ENCODE measurements at places on chromosomes 12 and 14.

GRCh38 chr14:68786491-68787091 lies 6.3 kb downstream of the ZFP36L1 start:
- DNase-seq = no peak

DNA sequence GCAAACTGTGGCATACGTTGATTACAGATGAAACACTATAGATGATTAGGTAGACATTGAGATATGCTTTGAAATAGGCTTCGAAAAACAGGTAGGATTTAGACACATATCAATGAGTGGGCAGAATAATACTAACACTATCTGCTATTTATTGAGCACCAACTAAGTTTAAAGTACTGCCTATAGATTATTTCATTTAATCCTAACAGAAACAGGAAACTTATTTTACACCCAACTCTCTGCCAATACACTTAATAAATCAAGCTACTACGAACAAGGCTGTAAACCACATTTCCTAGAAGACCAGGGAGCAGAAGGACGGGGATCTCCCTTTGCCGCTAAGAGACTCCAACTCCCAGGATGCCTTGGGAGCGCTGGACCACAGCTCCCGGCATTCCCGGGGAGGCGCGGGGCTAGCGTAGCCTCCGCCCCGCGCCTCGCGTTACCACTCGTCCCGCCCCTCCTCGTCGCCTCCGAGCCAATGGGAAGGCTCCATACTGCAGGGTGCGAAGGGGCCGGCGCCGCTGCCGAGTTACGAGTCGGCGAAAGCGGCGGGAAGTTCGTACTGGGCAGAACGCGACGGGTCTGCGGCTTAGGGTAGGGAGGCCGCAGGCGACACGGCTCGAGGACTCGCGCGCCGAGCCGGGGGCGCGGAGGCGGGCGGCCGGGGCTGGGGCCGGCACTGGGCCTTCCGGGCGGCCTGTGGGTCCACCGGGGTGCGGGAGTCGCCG lies at the start of gene VRK1:
TSS of gene VRK1 (plus strand) at position 532 of the 731 bp plus-strand sequence. CDS start 36,090 bp downstream, outside the sequence.
- DNase-seq = peak; percentile 99

DNA sequence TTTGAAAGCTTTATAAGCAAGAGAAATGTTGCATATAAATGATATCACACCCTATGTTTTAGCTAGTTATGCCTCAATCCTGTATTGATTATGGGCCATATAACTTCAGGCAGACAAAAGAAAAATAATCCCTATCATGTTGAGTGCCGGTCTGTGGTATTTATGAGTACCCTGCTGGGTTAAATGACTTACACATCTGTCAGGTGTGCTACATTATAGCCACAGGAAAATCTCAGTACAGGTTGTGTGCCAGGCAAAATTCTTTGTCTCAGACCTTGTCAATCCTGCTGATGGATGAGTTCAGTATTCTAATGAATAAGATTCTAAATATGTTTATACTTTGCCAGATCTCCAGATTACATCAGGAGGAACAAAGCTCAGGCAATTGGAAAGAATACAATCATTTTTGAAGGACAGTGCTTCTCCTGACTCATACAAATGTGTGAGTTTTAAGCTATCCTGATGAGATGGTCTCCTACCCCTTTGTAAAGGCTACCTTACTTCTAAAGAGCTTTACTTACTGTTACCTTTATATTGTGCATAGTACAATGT lies 109.8 kb upstream of the FOXG1 start:
- peak; percentile 74 for DNase-seq

GRCh38 chr14:77062261-77062660 lies 33.8 kb upstream of the IRF2BPL start:
- no peak for DNase-seq

DNA sequence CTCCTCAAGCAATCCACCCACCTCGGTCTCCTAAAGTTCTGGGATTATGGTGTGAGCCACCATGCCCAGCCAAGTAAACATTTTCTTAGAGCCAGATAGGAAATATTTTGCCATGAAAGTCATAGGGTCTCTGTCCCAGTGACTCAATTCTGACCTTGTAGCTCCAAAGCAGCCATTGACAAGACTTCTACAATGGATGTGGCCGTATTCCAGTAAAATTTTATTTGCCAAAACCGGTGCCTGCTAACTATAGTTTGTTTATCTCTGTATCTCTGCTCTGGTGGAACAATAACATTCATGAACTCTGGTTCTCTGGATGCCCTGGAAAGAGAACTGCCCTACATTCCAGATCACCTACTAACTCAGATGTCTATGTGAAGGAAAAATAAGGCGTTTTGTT lies 54.6 kb upstream of the USP44 start:
- DNase-seq = no peak

- no peak for DNase-seq
These were observed 99.5 kb downstream of the OTOGL start for GRCh38 chr12:80198782-80199337.

DNA sequence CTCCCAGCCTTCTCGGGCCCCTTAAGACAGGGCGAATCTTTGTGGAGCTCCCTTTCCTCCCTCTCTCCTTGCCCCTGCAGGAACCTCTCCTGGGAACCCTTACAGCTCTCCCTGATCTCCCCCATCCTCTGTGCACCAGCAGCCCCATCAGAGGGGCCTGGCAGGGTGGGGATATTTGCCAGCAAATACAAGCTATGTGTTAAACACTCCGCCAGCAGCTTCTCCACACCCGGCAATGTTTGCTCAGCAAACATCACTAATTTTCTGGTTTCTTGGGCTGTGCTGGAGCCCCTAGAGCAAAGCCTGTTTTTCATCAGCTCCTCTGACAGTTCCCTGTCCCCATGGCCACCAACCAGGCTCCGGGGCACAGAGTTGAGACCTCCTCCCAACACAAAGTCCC lies 147.5 kb upstream of the LHX5 start:
- no peak for DNase-seq

DNA sequence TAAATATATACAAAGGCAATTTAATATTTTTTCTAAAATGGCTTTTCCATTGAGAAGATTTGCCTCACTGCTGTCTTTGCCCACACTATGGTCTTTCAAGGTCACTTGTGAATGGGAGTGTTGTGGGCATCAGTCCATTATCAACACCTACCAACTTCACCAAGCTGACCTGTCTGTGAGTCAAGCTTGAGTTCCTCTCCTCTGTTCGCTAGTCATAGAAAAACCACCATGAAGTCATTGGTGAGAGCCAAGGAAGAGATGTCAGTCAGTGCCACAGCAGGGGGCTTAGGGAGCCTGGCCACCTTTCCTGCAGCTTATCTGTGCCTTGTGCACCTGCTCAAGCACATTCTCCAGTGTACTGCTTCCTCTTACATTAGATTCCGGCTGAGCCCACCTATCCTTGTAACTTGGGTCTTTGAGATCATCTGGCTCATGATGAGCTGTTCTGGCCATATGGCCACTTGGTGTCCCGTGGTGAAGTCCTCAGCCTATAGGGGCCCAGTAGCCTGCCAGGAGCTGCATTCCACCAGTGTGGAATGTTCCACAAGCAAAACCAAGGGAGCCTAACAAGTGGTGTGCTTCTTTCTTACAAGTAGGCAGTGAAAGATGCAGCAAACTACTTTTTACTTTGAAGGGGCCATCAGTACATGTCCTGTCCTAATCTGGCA lies 80.8 kb upstream of the C12orf71 start:
- peak; percentile 66 for DNase-seq

GRCh38 chr12:130124605-130125244 lies 37.5 kb upstream of the FZD10 start:
- DNase-seq = no peak

DNA sequence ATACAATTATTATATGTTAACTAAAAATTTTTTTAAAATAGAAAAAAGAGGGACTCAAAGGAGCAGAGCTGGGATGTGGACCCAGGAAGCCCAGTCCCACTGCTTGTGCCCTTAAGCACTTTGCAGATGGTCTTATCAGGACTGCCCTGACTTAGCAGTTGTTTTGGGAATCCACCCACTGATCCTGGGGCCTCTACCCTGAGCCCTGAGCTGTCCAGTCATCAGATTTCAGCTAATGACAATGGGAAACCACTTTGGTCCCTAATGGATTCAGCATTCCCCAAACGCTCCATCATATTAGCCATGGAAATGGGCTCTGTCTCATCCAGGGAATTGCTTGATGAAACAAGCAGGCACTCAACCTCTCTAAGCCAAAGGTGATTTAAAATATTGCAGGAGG lies 22.5 kb upstream of the WSCD2 start:
- no peak for DNase-seq

- no peak for DNase-seq
These were observed 208.2 kb downstream of the EPS8 start for GRCh38 chr12:15581006-15581405.

DNA sequence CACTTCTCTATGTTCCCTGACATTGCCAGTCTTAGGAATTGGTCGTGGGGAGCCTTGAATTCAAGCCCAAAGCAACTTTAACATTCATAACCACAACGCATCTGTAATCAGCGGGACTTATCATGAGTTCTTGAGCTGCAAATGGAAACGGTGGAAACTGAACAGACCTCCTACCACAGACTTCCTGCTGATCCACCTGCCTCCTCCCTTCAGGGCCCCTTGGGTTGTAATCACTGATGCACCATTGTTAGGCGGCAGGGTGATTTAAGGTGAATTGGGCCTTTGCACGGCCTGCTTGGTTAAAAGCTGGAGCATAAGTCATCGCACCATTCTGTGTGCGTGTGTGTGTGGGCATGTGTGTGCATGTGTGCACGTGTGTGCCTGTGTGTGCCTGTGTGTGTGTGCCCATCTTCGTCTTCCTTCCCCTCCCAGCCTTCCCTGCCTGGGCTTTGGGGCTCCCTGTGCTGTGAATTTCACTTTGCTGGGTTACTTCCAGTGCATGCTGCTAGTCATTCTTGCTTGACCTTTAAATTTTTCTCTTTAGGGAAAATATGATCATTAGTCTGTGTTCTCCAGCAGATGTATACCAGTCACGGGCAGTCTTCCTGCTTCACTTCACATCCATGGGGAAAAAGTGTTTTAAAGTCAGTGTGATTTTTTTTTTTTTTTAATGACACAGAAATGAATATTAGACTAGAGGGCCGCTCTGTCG lies 29.1 kb downstream of the CHST11 start:
- no peak for DNase-seq

GRCh38 chr12:12922191-12922616 lies 29.8 kb downstream of the GPRC5D start:
- no peak for DNase-seq

DNA sequence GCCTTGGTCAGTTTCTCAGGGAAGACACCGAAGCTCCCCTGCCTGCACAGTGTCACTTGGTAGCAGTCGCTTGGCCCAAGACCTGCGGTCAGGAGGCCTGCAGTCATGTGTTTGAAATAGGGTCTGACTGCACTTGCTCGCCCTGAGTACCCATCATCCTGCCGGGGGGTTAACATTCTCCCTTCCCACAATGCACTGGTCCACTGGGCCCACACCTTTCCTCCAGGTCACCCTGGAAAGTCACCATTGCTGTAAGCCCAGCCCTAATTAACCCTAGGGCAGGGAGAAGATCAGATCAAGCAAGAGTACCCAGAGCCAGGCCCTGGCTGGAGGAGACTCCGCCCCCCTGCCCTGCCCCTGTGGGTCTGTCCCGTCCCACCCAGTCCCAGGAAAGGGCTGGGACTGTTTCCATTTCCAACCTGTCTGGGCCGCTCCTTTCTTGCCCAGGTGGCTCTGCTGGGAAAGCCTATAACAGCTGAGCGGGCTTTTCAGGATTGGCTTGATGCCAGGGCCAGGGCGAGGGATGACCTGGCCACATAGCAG lies 87.1 kb downstream of the ZFP36L1 start:
- DNase-seq = no peak

- DNase-seq = no peak
These were observed 5.5 kb downstream of the DNAH10 start for GRCh38 chr12:123767613-123768012.

- no peak for DNase-seq
These were observed 98.1 kb upstream of the VRK1 start for GRCh38 chr14:96698960-96699539.

DNA sequence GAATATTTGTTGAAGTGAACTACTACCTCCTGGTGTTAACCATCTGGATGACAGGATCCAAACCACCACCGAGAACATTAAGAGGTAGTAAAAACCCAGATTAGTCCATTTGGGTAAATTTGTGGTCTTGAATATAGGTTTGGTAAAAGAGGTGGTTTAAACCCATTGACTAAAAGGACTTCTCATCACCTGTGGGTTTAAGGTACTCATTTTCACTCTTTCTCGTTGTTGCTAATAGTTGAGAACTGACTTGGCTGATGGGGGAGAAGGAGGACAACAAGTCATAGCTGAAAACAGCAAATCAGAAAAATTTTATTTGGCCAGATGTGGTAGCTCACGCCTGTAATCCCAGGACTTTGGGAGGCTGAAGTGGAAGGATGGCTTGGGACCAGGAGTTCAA lies 59.2 kb downstream of the ACADS start:
- no peak for DNase-seq

GRCh38 chr12:96146747-96147146 lies 47.4 kb upstream of the ELK3 start:
- no peak for DNase-seq

GRCh38 chr12:6135071-6135470 lies 10.6 kb upstream of the VWF start:
- no peak for DNase-seq

DNA sequence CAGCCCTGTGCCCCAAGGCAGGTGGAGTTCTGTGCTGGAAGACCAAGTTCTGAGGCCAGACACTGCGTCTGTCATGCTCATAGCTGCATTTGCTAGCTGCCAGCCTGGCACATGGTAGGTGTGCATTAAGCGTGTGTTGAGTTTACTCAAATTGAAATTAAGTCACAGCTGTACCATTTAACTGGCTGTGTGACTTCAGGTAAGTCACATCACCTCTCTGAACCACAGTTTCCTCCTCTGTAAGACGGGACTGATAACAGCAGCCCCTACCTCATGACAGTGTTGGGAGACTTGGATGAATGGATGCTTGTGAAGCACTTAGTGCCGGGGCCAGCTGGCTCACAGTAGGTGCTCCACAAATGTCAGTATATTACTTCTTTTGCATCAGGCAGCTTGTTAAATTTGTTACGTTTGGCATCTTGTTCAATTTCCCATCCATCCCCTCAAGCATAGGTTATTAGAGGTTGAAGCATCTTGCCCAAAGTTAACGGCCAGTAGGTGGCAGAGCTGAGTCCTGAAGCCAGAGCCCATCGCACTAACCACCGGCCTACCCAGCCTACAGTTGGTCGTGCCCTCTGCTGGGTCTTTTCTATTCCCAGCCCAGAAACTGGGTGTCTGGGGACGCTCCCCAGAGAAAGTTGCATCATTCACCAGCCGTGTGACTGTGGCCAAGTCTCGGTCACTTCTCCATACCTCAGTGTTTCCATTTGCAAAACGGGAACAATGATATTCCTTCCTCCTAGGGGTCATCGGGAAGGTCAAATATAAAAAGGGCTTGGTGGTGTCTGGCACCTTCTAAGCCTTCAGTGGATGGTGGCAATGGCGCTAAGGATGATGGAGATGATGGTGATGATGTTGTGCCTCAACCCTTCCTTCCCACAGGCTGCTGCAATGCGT lies 4.5 kb downstream of the DAO start:
- peak; percentile 31 for DNase-seq
